Femur (tissue), 1 donor: ENCODE measurements at places on chromosomes 16 and 17.

DNA sequence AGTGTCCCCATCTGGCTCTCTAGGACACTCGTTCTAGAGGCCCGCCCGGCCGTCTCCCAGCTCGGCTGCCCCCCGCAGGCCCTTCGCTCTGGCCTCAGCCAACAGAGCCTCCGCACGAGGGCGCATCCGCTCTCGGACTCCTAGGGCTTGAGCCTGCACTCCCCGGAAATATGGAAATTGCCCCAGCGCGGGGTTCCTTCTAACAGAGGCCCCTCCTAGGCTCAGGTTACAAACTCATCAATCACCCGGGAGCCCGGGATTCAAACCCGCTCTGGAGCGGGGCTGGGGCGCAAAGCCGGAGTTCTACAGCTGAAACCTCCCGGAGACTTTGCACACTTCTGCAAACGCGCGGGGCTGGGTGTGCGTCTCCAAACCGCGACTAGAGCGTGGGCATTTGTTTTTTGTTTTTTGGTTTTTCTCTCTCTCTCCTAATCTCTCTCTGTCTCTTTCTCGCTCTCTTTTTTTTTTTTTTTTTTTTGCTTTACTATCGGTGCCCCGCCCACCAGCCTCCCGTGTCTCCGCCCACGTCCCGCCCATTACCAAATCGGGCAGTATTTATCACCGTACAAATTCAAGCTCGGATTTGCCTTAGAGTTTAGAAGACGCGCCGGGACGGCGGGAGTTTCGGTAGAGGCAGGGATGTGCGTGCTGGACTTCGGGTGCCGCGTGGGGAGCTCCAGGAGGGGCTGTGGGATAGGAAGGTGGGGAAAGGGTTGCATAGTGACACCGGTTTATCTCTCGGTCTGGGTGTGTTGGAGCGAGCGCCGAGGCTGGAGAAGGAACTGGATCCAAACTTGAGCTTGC, 2.4 kb upstream of the FOXL1 start:
- peak; percentile 83 for DNase-seq

DNA sequence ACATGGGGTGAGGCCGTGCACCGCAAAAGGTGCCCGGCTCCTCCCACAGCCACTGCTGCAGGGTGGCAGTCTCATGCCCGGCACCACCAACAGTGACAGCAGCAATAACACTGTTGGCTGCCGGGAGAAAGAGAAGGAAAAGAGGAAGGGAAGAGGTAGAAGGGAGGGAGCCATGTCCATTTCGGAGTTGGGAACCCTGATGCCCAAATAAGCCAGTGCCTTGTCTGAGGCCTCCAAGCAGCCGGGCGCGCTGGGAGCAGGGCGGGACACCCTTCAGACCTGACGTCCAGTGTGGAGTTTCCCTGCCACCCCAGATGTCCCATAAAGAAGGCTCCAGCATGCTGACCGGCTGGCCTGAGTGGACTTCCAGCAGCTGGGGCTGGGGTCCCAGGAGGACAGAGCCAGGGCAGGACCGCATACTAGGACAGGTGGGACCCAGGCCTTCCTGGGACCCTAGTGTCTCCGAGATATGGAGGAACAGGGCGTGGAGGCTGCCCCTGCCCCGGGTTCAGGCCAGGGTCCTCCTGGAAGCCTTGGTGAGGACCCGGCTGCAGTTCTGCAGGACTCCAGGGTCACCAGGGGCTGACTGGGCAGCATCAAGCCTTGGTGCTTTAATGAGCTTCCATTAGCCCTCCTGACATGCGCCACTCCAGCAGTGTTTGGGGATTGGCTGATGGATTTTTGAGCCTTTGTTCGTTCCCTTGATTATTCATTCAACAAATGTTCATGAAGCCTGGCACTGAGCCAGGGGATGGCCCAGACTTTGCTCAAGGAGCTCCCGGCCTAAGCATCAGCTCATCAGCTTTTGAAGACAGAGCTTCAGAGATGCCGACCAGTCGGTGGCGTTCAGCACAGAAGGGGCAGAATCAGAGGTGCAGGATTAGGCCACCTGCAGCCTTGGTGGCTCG, 223.6 kb upstream of the CIBAR2 start:
- DNase-seq: no peak

- DNase-seq: no peak
Observed at GRCh38 chr17:40735016-40735415, 20.1 kb downstream of the KRT25 start.

DNA sequence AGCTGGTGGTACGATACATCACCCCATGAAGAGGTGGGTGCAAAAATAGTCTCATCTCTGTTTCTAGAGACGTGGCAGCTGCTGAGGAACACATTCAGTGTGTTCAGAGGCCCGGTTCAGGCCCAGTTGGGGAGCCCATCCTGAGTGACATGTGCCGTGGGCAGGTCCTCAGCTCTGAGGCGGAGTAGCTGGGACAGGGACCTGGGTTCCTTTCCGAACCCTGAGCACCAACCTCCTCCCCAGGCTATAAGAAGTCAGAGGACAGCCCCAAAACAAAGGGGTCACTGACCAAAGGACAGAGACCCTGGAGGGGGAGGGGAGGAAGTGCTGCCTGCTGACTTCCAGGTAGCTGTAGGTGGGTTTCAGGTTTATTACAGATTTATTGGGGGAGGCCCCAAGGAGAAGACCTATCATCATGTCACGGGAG, 5.1 kb downstream of the LDHD start:
- DNase-seq: no peak

GRCh38 chr17:41987642-41988041, 21.0 kb downstream of the CNP start:
- DNase-seq: no peak

DNA sequence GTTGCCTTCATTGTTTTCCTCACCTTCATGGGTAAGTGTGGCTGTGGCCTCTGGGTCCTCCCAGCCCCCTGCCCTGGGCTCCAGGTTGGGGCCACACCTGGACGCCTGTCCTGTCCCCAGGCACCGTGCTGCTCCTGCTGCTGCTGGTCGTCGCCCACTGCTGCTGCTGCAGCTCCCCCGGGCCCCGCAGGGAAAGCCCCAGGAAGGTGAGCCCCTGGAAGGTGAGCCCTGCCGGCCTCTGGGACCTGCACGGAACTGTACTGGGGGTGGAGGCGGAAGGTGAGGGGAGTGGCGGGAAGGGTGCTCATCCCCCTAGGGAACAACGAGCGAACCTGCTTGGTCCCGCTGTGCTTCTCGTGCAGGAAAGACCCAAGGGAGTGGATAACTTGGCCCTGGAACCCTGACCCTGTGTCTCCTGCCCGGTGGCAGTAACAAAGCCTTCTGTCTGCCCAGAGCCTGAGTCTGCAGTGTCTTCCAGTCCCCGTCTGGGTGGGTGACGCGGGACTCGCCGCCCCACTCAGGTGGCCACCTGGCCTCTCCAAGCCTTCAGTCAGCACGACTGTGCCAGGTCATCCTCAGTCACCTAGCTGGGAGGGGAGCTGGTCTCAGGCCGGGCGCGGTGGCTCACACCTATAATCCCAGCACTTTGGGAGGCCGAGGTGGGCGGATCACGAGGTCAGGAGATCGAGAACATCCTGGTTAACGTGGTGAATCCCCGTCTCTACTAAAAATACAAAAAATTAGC, 831 bp downstream of the SMIM22 start:
- no peak for DNase-seq

GRCh38 chr16:27982184-27982583, 81.3 kb downstream of the GSG1L start:
- DNase-seq: no peak

DNA sequence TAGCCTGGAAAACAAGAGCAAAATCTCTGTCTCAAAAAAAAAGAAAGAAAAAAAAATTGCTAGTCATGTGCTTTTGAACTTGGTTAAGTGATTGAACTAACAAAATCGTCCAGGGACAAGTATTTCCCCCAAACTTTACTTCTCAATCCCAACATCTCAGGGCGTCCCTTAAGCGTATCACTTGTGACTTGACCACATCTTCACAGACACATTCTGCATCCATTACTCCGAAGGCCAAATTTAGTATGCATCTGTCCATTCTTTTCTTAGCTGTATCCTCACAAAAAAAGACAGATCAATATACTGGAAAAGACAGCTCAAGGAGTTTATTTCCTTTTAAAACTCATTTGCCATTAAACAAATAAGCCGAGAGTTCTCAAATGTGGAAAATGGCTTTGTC, 5.9 kb upstream of the JPT1 start:
- no peak for DNase-seq

DNA sequence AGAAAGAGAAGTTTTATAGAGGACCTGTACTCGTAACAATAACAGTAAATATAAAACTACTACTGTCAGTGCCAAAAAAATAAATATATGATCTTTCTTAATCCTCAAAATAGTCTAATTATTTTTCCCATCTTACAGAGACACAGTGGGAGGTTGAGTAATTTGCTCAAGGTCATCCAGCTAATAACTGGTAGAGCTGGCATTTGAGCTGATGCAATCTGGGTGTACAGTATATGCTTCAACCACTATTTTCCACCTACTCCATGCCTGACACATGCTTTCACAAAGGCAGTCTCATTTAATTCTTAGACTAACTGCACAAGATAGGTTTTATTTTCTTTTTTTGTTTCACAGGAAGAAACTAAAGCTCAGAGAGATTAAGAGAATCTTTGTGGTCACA, 33.6 kb downstream of the PIGL start:
- no peak for DNase-seq

GRCh38 chr16:85717393-85718152, 28.8 kb upstream of the GINS2 start:
- DNase-seq: peak; percentile 70

GRCh38 chr16:80407265-80407987, 133.4 kb upstream of the DYNLRB2 start:
- no peak for DNase-seq

GRCh38 chr17:42253578-42253977, 22.6 kb downstream of the STAT5B start:
- no peak for DNase-seq

GRCh38 chr17:64779376-64780095, 117.4 kb upstream of the SMURF2 start:
- DNase-seq: no peak

- DNase-seq: no peak
Observed at GRCh38 chr17:78605886-78606285, 28.7 kb upstream of the DNAH17 start.

DNA sequence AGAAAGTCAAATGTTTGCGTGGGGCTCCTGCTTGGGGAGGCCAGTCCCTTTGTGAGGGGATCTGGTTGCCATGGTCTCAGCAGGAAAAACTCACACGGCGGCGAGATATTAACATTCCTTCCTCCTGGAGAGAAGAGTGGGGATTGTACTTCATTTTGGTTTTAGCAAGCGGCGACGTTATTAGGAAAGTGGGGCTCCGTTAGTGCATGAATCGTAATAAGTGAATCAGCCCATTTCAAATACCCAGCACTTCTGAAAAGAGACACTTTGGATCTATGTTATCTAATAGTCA, 41.6 kb upstream of the METRNL start:
- no peak for DNase-seq

DNA sequence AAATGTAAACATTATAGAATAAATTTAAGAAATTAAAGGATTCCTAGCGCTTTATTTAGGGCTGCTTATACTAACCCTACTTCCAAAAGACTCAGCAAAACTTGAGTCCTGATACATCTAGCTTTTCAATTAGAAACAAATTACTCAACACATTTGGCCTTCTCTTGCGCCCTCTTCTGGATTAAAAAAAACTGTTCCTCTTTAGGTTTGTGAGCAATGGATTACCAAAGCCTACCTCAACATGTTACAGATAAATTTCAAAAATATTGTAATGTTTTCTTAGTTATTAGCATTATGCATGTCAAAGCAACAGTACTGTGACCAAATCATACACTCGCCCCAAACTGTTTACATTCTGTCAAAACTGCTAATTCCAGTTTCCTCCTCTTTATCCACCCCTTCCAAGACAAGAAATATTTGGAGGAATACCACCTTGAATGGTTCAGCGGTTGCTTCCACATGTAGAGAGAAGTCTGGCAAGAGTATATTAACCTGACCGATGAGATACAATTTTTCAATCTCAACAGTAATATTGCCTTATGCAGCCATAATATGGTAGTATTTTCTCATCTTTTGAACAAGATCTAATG, 2.7 kb downstream of the NUFIP2 start:
- no peak for DNase-seq

DNA sequence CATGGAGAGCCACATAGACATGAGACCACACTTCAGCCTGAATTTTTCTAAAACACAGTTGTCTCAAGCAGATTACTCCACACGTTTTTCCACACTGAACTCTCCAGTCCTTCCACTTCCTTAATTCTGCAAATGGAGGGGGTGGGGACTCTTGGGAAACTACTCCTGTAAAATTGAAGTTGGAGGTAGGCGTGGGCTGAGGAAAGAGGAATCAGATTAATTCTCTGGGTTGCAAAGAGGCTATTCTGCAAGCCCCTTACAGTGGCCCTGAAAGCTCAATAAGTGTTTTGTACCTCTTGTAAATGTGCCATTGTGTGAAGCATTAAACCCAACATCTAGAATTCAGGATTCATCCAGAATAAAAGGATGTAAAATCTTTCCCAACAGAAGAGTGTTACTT, 9.6 kb downstream of the MARVELD3 start:
- DNase-seq: no peak

- no peak for DNase-seq
Observed at GRCh38 chr17:63676584-63676983, 23.3 kb downstream of the LIMD2 start.

GRCh38 chr17:74804683-74805082, 28.5 kb upstream of the NAT9 start:
- no peak for DNase-seq

DNA sequence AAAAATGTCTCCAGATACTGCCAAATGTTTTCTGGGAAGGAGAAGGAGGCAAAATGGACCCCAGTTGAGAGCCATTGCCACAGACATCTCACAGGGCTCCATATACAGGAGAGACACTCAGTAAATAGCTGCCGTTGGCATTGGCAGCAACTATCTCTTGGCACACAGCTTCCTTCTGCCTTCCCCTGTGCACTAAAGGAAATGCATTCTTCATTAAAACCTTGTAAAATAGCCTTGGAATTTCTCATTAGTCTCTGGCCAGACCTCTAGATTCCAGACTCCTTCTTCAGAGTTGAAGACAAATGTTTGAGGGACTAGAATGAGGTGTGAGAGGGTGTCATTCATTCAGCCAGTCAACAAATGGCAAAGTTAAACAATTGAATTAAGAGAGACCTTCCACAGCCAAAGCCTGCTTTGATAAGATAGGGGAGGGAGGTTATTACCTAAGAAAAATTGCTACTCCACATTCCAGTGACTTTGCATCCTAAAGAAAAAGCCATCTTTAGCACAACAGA, 223.9 kb upstream of the HS3ST3A1 start:
- no peak for DNase-seq

DNA sequence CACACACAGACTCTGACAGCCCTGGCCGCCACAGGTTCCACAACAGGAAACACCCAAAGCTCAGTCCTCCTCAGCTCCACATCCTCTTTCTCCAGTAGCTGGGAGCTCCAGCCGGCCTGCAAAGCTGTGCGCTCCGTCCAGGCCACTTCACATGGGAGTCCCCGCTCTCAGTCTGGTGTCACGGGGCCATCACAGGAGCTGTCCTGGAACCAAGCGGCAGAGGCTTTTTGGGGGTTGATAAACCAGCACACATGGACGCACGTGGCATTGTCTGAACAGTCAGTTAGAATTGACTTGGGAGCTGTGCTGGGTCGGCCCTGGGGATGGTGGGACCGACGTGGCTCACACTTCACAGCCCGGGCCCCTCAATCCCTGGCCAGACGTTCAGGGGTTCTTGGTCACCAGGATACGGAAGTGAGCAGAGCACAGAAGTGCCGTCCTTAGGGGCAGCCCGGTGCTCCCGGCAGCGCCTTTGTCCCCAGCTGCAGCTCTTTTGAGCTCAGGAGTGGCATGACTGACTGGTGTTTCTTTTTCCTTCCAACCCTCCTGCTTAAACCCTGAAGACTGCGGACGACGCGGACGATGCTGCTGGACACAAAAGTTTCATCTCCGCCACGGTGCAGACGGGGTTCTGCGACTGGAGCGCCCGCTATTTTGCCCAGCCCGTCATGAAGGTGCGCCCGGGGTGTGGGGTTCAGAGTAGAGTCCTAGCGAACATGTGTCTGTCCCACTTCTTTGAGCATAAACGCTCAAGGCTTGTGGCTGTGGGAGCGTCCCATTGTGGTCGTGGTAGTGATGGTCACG, 66.6 kb upstream of the CHMP6 start:
- DNase-seq: no peak
